Globus pallidus (tissue), 1 donor: ENCODE measurements at places on chromosomes 5 and 9.
A peak's percentile ranks its signal among the peaks of the same experiment; 100 is the strongest.

GRCh38 chr5:174526177-174526576 is 198.2 kb upstream of the MSX2 start:
- no peak for DNase-seq

GRCh38 chr9:28539434-28540070 is 966.3 kb upstream of the C9orf72 start:
- DNase-seq: no peak

GRCh38 chr5:9716838-9717281 is 86.7 kb upstream of the TAS2R1 start:
- DNase-seq: peak; percentile 11

GRCh38 chr9:135574943-135575342 is 13.4 kb downstream of the PAEP start:
- DNase-seq: no peak

GRCh38 chr9:89701221-89701798 is 96.5 kb downstream of the GADD45G start:
- DNase-seq: no peak

DNA sequence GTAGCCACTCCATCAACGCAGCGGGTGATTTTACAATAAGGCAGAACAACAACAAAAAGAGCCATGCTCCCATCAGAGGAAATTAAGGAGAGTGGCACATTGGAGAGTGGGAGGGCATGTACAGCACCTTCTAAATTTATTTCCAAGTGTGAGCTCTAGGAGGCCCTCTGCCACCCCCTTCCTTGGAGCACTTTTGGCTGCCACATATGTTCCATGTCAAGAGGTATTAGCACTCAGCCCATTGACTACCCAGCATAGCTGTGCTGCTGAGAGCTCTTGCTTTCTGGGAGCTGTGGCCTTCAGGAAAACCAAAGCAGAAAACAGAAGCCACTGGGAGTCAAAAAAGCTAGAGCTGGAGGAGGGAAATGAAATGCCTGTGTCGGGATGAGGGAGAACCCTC is 200.2 kb upstream of the PANK3 start:
- no peak for DNase-seq

GRCh38 chr5:32711362-32711680 is 200 bp downstream of the NPR3 start:
- DNase-seq: no peak

- peak; percentile 33 for DNase-seq
These were observed at the start of gene ADRA1B for GRCh38 chr5:159915904-159916840. Gene ADRA1B (plus strand): TSS chr5:159916482. CDS start chr5:159916906, 424 bp downstream.

DNA sequence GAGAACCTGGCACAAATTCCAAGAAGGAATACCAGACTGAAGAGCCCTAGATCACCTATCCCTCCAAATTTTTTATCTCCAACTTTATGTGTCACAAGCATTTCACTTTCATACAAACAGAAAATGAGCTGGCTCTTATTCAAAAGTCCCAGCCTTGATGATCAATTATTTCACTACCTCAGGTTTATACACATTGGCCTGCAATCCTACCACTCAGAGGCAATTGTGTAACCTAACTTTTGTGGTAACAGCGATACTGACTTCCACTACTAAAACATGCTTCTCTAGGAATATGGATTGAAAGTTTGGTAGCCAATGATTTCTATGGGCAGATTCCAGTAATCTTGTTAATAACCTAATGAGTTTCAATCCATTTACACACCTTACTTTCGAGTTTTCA is 10.5 kb downstream of the RNF38 start:
- DNase-seq: no peak
